ENCODE measurements at places on chromosomes 3 and 15.

DNA sequence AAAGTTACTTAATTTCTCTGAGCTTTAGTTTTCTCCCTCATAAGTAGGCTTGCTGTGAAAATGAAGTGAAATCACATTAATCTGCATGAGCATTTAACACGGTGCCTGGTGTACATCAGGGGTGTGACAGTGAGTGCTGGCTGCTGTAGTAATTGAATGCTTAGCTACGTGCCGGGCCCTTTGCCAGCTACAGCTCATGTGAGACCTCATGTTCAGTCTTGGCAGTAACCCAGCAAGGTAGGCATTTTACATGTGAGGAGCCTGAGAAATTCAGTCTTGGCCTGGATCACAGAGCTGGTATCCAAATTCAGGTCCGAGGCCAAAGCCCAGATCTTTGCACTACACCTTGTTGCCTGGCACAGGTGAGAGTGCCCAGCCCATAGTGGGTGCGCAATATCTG lies 9.1 kb downstream of the GHRL start:
- DNase-seq, result no peak

GRCh38 chr3:170716172-170716805 lies 130.4 kb upstream of the SLC7A14 start:
- no peak for DNase-seq

GRCh38 chr3:193795062-193795690 lies 202.2 kb downstream of the OPA1 start:
- DNase-seq, result no peak

GRCh38 chr3:53628536-53629401 lies 134.4 kb downstream of the CACNA1D start:
- DNase-seq, result no peak

GRCh38 chr3:18100121-18100520 lies 325.0 kb downstream of the SATB1 start:
- no peak for DNase-seq

DNA sequence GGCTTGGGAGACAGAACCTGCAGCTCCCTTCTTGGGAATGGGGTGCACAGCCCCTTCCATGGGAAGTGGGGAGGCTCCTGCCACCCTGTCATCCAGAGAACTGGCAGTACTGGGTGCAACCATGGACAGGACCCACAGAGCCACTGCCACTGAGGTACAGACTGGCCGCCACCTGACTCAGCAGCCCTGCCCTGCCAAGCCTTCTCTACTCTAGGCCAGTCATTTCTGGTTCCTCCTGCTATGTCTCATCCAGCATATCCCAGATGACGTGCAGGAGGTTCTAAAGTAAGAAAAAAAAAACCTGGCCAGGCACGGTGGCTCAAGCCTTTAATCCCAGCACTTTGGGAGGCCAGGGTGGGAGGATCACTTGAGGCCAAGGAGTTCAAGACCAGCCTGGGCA lies 76.9 kb upstream of the RPL32 start:
- DNase-seq, result no peak
